ENCODE measurements at places on chromosomes 1 and 21.

- DNase-seq = peak; percentile 43
Measured at GRCh38 chr1:6454856-6455751, 10.9 kb downstream of the TNFRSF25 start.

- DNase-seq = peak; percentile 3
Measured at GRCh38 chr21:22575165-22575584, 1577.0 kb downstream of the NCAM2 start.

- DNase-seq = no peak
Measured at GRCh38 chr1:222459652-222460051, 88.3 kb downstream of the HHIPL2 start.

DNA sequence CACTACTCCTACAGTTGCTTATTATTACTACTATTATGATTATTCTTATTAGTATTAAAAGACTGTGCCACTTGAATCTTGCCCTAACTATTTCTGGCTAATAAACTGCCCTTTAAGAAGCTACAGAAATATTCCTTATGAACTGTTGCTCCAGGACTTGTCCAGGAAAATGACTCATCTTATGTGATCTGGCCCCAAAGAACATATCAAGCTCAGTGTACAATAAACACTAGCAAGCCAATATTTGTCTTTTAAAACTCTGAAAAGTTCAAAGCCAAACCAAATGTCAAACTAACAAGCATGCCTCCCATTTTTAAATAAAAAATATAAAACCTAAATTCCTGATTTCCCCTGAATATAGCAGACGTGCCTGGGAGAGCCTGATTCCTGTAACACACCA lies 88.7 kb upstream of the SIM2 start:
- no peak for DNase-seq

- DNase-seq = no peak
Measured at GRCh38 chr1:40986956-40987355, 7.5 kb downstream of the CTPS1 start.

DNA sequence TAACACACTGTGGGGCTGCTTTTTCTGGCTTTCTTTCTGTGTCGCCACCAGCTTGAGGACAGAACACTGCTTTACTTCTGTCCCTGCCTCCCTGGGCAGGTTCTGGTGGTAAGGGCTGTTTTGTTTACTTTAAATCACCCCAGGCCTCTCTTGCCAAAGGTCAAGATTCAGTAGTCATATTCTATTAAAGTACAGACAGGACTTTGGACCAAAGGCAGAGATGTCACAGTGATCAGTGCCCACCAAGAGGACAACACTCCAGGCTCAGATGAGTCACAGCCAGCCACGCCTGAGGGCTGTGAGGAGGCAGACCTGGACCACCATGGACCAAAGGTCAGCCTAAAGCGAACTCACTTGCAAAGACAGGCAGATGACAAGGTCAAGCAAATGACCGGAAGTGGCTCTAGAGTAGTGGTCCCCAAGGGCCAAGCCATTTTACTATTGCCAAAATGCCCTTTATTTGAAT lies 200.0 kb downstream of the RHOU start:
- DNase-seq = no peak

- no peak for DNase-seq
Measured at GRCh38 chr1:96865731-96866685, 144.4 kb downstream of the PTBP2 start.

GRCh38 chr1:77687519-77687906 lies 5.1 kb upstream of the ZZZ3 start:
- DNase-seq = peak; percentile 41

- DNase-seq = no peak
Measured at GRCh38 chr21:29753216-29753615, 186.6 kb downstream of the GRIK1 start.

GRCh38 chr1:1128454-1129139 lies 12.7 kb upstream of the C1orf159 start:
- no peak for DNase-seq

DNA sequence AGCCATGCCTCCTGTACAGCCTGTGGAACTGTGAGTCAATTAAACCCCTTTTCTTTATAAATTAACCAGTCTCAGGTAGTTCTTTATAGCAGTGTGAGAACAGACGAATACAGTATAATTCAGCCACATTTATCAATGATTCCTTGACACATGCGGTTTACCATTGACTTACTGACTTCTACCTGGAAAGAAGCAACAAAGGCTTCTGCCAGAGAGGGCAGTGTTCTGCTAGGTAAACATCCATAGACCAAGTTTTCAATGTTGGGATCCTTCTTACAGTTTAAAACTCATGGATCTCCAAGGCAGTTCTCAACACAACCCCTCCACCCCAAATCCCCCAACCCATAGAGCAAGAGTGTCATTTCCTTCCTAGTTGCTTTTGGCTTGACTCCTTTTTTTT lies 150.6 kb downstream of the ZNF648 start:
- no peak for DNase-seq

- no peak for DNase-seq
Measured at GRCh38 chr1:112548547-112548946, 39.8 kb downstream of the WNT2B start.

DNA sequence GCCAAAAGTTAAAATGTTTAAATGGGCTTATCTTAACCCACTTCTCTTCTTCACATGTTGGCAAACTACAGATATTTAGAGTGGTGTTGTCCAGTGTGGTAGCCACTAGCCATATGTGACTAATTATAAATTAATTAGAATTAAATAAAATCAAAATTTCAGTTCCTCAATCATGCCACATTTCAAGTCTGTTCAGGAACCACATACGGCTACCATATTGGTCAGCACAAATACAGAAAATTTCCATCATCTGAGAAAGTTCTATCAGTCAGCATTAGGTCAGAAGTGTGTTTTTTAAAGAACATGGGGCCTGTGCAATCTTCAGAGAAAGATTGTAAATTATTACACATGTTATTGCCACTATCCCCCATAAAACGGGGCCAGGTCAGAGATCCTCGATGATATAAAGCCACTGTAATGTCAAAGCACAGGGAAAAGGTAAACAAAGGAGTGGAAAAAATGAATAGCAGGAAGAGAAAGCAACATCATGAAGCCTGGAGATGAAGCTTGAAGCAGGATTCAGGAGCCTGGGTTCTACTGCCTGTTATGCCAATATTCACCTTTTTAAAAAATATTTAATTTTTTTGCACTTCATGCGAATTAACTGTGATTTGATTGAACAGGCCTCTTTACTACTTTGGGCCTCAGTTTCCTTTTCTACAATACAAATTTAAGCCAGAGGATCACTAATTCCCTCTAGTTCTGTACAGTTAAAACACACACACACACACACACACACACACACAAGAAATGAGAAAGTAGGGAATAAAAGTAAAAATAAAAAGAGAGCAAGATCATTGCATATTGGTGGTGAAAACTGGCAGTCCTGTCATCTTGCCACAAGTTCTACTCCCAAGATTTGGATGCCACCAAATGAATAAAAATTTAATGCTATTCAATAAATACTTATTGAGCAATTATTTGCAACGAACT lies 2.3 kb downstream of the RSBN1 start:
- DNase-seq = no peak

- DNase-seq = peak; percentile 87
Measured at GRCh38 chr1:150563340-150564038, 14.3 kb downstream of the ADAMTSL4 start.

- DNase-seq = no peak
Measured at GRCh38 chr1:67807282-67807681, 26.0 kb downstream of the GNG12 start.

DNA sequence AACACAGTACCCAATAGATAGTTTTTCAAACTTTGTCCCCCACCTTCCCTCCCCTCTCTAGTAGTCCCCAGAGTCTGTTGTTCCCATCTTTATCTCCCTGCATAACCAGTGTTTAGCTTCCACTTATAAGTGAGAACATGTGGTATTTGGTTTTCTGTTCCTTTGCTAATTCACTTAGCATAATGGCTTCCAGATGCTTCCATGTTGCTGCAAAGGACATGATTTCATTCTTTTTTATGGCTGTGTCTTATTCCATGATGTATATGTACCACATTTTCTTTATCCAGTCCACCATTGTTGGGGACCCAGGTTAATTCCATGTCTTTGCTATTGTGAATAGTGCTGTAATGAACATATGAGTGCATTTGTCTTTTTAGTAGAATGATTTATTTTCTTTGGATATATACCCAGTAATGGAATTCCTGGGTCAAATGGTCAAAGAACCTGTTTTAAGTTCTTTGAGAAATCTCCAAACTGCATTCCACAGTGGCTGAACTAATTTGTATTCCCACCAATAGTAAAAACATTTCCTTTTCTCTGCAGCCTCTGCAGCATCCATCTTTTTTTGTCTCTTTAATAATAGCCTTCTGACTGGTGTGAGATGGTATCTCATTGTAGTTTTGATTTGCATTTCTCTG lies 126.0 kb downstream of the AK5 start:
- DNase-seq = no peak

- no peak for DNase-seq
Measured at GRCh38 chr1:214447557-214447871, 103.9 kb downstream of the PTPN14 start.

- no peak for DNase-seq
Measured at GRCh38 chr21:46394595-46395104, 64.0 kb upstream of the DIP2A start.

- DNase-seq = no peak
Measured at GRCh38 chr1:27007909-27008582, 4.6 kb downstream of the TENT5B start.

DNA sequence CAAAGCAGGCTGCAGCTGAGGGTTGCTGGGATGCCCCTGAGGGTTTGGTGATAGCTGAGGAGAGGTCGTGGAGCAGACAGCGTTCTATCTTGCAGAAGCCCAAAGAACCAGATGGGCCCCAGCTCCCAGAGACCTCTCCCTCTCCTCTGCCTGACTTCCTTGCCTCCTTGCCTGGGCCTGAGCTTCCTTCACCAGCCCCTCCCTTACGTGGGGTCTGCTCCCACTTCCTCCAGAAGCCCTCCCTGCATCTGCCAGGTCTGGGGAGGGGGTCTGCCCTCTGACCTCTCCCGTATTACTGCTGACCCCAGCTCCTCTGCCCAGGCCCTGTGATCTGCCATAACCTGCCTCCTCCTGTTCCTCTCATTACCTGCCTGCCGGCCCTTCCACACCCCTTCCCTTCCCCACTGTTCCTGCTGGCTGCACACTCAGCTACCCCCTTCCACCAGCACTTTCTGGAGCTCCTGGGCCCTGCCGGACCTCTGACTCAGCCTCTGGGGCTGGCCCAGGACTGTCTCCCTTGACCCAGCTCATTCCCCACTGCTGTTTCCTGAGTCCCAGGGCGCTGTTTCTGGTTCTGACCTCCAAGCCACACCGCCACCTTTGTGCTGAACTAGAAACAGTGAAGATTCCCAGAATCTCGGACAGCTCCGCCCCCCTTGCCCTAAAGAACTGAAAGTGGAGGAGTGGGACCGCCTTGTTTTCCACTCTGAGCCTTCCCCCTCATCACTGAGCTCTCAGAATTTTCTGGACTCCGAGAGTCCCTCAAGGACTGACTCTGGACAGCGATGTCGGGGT lies 237.7 kb upstream of the C1orf174 start:
- DNase-seq = no peak

GRCh38 chr1:56510642-56511021 lies 68.7 kb downstream of the PLPP3 start:
- DNase-seq = no peak

DNA sequence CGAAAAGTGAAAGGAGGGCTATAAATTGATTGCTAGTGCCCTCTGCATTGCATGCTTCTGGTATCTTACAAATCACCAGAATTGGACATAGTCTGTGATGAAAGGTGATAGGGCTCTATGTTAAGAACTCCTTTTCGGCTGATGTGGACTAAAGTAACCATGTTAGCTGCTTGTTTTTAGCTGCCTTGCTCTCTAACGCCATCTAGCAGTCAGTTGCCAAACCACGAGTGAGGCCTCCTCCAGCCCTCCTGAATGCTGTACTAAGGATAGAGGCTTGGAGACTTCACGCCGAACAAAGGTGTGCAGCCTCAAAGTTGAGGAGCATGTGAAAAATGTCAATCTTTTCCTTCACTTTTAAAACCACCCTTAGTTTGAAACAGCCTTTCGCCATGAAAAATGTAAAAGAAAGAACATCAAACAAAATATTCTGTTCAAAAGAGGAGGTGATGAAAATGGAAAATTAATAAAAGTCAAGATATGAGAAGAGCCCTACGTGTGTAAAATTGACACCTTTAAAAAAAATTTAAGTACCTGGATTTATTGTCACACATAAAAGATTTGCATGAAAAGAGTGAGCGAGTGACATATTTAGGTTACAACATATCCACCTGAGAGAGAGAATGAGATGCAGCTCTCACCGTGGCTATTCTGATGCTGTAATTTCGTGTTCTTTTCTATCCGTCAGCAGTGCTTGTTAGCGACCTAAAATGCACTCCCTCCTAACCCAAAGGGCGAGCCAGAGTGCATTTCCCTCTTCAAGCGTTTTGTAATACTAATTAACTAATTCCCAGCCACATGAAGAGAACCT lies 8.1 kb downstream of the LRRC53 start:
- DNase-seq = peak; percentile 25

GRCh38 chr21:15774590-15774989 lies 44.8 kb downstream of the USP25 start:
- DNase-seq = no peak

GRCh38 chr1:156705918-156706656 lies 704 bp upstream of the CRABP2 start:
- DNase-seq = peak; percentile 79

DNA sequence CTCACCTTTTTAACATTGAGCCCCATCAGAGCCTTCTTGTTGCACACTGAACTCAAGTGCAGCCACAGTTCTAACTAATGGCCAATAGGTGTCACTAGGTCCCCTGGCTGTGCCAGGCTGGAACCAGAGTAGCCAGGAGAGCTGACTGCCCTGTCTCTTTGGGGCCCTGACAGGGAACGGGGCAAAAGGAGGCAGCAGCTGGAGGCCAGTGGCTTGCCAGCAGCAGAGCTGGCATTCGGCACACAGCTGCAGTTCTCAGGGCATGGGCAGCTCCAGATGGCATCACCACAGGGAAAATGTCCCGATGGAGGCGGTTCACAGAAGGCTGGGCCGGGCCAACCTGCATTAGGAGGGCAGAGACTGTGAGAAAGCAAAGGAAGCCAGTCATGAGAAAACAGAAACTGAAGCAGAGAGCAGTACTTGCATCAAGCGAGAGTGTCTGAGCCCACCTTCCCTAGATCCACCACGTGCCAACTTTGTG lies 188.6 kb downstream of the FCRL5 start:
- peak; percentile 40 for DNase-seq

DNA sequence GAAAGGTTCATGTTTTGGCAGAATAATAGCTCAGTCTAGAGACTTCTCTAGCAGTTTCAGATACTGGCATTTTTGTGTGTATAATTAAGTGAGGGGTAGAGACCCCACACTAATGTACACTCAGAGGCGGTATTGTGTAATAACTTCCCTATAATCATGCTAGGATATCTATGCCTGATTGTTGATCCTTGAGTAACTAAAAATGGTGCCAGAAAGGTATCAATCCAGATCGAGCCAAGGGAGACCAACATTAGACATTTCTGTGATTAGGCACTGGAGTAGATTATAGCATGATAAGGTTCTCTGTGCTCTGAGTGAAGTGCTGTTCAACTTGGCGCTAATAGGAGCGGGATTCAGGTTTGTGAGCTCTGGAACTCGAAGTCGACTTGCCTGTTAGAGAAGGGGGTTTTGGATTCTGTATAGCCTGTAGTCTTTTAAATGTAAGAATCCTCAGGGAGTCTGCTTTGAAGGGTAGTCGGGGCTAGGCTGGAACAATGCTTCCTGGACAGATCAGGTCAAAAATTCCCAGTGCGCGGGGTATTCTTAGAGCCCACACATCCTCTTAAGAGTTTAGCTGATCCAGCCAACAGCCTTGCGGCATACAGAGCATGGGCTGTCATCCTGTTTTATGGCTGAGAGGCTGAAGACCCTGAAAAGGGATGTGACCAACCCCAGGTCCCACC lies 24.2 kb downstream of the MAN1C1 start:
- DNase-seq = no peak

Data from B cell (primary cell).